Activated T-cell treated with anti-CD3 and anti-CD28 coated beads for 48 hours (primary cell): ENCODE measurements at places on chromosomes 16 and 17.
A peak's percentile ranks its signal among the peaks of the same experiment; 100 is the strongest.

GRCh38 chr17:47687748-47688147 is 6.2 kb upstream of the TBKBP1 start:
- no peak for DNase-seq

GRCh38 chr17:9213303-9213640 is 192.0 kb downstream of the NTN1 start:
- DNase-seq, result no peak

DNA sequence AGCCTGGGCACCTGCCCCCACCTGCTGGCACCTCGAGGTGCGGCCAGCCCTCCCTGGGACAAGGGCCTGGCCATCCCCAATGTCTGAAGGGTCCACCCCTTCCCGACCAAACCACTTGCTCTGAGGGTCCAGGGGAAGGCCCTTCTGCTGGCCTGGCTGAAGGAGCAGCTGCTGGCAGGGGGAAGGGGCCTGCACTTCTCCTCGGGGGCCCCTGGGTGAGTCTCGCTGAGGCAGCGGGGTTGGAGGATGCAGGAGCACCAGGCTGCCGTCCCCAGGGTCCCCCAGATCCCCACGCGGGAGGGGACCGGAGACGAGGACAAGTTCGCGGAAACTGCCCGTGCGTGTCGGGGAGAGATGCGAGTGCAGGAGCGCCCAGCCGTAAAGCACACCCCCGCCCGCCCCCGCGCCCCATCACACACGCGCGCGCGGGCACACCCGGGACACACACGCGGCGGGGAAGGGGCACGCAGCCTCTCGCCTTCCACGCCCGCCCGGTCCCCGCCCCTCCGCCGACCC is 725 bp upstream of the CACNA1H start:
- DNase-seq, result peak; percentile 13

DNA sequence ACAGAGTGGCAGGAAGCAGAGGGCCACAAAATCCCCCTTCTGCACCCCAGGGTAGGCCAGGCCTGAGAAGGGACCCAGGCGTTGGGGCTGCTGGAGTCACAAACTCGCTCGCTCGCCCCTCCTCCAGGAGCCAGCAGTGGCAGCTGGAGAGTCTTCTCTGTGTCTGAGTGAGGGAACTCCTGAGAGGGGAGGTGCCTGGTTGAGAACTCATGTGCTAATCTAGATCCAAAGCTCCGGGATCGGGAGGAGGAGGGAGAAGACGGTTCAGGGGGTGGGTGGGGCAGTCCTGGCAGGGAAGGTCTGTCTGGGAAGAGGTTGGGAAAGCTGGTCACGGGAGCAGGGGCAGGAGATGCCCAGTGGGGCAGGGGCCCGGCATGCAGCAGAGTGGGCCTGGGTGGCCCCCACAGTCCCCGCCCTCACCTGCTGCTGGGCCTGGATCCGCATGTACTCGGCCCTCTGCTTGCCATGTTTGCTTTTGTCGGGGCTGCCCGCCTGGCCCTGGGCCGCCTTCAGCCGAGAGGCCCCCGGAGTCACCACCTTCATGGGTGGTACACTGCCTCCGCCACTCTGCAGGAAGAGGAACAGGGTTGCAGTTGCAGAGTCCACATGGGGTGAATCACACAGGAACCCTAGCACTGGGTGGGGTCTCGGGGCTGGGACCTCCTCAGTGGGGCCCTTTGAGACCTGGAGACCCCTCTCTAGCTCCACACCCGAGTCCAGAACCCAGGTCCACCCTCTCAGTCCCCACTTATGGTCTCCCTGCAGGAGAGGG is 62.2 kb downstream of the SRCIN1 start:
- no peak for DNase-seq

- no peak for DNase-seq
Observed at GRCh38 chr16:60648290-60648689, 1387.9 kb downstream of the CDH8 start.

DNA sequence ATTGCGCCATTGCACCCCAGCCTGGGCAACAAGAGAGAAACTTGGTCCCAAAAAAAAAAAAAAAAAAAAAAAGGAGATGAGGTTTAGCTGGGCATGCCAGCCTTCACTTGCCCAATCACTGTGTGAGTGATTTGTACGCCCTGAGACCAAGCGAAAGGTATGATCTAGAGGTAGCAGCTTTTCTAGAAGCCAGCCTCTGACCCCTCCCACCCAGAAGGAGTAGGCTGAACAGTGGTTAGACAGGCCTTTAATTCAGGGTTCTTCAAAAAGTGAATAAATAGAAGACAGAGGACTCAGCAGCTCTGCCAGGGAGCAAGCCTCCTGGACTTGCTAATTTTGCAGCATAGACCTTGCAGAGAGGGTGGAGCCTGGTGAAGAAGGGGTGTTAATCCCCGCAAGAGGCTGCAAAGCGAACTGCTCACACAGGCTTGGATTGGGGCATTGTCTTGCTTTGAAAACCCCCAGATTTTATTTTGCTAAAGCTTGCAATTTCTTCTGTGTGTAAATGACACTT is 7.1 kb upstream of the CYTH1 start:
- no peak for DNase-seq

GRCh38 chr17:62573480-62574117 is 53.9 kb upstream of the MRC2 start:
- DNase-seq, result no peak

GRCh38 chr16:19882646-19883045 is 2.0 kb downstream of the GPRC5B start:
- DNase-seq, result no peak

- DNase-seq, result no peak
Observed at GRCh38 chr17:63644846-63645245, 22.6 kb downstream of the MAP3K3 start.

- no peak for DNase-seq
Observed at GRCh38 chr17:2043785-2044184, 2.0 kb downstream of the OVCA2 start.
